ENCODE measurements at places on chromosomes 7 and 10.
A peak's percentile ranks its signal among the peaks of the same experiment; 100 is the strongest.

DNA sequence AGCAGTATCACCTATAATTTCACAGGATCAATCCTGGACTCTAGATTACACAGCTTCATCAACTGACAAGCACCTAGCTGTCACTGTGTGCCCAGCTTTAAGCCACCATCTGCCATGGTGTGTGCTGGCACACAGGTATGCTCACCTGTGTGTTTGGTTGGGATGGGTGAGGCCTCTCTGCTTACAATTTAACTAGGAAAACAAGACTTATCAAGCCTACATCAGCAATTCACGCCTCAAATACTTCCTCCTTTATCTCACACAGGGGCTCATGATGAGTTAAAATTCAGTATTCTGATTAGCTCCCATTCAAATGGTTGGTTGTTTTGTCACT, 608.2 kb downstream of the PARD3 start:
- peak; percentile 69 for DNase-seq

GRCh38 chr10:10609379-10609955, 408.2 kb upstream of the CELF2 start:
- no peak for DNase-seq

DNA sequence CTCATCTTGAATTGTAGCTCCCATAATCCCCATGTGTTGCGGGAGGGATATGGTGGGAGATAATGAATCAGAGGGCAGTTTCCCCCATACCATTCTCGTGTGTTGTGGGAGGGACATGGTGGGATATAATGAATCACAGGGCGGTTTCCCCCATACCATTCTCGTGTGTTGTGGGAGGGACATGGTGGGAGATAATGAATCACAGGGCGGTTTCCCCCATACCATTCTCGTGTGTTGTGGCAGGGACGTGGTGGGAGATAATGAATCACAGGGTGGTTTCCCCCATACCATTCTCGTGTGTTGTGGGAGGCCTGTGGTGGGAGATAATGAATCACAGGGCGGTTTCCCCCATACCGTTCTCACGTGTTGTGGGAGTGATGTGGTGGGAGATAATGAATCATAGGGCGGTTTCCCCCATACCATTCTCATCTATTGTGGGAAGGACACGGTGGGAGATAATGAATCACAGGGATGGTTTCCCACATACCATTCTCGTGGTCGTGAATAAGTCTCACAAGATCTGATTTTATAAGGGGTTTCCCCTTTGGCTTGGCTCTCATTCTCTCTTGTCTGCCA, 271.0 kb downstream of the MAD1L1 start:
- DNase-seq: no peak

DNA sequence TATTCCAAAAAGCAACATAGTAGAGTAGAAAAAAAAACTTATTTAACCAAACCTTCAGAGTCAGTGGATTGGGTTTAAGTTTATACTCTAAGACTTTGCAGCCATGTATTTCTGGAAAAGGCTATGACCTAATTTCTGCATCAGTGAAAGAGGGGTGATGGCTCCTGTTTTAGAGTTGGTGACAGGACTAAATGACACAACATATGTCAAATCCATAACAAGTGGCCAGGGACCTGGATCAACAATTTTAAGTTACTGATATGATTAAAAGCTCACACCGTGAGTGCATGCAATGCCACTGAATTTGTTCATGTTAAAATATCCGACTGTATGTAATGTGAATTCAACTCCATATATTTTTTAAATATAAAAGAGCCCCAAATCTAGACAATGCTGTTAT, 390.6 kb downstream of the TNS3 start:
- no peak for DNase-seq

DNA sequence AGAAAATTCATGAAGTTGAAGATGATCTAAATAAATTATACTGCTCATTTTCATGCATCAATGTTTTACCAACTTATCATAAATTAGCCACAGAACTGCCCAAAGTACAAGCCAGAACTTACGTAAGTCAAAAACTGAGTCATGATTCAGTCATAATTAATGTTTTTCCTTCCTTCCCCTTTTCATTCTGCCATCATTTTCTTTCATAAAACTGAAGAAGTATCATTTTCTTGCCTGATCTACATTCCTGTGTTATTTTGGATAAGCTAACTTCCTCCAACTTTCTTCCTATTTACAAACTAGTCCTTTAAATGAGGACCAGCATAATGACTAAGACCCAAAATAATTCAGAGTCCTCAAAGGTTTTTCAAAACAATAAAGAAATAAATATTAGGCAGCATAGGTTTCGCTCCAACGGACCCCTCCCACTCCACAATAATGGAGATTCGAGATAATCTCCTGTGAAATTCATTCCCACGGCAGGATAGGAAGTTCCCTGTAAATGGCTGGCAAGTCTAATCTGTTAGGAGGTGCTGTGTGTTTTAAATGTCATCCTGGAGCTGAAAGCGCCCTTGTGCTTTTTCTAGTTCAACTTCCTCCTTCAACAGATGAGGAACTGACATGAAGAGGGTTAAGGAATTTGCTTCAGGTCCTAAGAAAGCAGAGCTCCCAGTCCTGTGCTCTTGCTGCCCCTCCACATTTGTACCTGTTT, 218.9 kb downstream of the DOCK4 start:
- DNase-seq: no peak

GRCh38 chr7:76037310-76037709, 10.5 kb downstream of the STYXL1 start:
- DNase-seq: no peak

GRCh38 chr7:89770161-89770560, 384.1 kb upstream of the STEAP1 start:
- DNase-seq: no peak

- DNase-seq: no peak
These were observed 9.8 kb downstream of the SRGN start for GRCh38 chr10:69097729-69098128.

DNA sequence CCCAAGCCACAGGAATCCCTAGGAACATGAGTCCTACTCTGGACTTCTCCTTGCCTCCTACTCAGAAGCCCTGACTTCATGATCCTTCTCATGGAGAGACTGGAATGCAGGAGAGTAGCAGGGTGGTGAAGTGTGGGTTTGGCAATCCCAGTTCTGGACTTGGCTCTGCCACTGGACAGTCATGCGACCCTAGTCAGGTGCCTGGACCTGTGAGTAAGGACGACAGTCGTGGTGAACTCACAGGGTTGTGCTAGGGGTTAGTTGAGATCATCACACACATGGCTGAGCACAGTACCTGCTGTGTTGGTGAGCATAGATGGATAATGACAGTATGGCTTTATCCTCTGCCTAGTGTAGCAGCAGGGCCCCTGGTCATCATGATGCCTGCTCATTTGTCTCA, 117.9 kb downstream of the LRRC18 start:
- no peak for DNase-seq

DNA sequence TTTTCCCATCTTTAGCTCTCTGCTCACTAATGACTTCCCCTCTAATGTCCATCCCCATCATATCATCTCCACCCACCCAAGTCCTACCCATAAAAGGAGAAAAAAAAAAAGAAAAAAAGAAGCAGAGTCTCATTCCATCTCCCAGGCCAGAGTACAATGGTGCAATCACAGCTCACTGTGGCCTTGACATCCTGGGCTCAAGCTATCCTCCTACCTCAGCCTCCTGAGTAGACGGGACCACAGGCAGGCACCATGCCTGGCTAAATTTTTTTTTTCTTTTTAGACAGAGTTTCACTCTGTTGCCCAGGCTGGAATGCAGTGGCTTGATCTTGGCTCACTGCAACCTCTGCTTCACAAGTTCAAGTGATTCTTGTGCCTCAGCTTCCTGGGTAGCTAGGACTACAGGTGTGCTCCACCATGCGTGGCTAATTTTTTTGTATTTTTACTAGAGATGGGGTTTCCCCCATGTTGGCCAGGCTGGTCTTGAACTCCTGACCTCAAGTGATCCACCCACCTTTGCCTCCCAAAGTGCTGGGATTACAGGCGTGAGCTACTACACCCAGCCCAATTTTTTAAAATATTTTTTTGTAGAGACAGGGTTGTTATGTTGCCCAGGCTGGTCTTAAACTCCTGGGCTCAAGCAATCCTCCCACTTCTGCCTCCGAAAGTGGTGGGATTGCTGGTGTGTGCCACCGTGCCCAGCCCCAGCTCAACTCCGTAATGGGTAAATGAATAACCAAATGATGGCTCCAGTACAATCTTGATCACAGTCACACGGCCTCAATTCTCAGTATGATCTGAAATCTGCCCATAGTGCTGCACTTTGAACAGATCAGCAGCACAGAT, 24.6 kb upstream of the SGMS1 start:
- DNase-seq: no peak

- no peak for DNase-seq
These were observed 3.9 kb upstream of the PWWP2B start for GRCh38 chr10:132392811-132393694.

DNA sequence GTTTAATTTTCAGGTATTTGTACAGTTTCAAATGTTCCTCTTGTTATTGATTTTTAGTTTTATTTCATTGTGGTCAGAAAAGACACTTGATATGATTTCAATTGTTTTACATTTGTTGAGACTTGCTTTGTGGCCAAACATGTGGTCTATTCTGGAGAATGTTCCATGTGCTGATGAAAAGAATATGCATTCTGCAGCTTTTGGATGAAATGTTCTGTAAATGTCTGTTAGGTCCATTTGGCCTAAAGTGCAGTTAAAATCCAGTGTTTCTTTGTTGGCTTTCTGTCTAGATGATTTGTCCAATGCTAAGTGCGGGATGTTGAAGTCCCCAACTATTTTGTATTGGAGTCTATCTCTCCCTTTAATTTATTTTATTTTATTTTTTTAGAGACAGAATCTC, 70.5 kb downstream of the ZNF503 start:
- DNase-seq: no peak

- DNase-seq: no peak
These were observed 39.6 kb upstream of the MET start for GRCh38 chr7:116632384-116632783.

- no peak for DNase-seq
These were observed 14.7 kb downstream of the CDNF start for GRCh38 chr10:14822879-14823755.

DNA sequence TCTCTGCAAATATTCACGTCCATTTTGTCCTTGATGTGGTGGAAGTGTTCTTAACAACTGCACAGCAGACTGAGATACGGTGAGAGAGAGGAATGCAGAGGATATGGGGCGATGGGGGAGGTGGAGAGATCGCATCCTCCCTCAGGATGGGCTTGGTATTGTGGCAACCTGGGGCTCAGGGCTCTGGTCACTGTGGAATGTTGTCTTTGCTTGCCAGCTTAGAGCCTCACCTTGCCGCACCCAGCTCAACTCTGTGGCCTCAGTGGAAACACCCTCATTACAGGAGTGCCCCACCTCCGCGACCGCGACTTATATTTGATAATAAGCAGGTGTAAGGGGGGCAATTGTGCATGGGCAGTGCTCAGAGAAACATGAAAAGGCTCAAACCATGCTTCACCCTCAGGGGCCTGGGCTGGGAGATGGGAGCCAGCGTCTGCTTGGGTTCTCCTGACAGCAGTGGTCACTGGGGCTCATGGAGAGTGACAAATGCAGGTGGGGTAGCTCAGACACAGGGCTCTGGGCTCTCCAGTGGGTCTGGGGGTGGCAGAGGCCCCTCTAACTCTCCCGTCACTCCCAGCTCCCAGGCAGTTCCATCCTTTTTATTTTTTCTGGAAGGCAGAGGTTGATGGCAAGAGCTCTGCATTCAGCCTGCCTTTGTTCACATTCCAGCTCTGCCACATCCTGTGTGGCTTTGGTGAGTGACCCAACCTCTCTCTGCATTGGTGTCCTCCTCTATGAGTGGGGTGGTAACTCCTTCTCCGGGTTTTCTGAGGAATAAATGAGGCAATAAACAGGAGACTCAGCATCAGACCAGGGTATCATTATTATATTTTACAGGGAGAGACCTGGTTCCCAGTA, 43.1 kb upstream of the EMX2 start:
- DNase-seq: no peak

DNA sequence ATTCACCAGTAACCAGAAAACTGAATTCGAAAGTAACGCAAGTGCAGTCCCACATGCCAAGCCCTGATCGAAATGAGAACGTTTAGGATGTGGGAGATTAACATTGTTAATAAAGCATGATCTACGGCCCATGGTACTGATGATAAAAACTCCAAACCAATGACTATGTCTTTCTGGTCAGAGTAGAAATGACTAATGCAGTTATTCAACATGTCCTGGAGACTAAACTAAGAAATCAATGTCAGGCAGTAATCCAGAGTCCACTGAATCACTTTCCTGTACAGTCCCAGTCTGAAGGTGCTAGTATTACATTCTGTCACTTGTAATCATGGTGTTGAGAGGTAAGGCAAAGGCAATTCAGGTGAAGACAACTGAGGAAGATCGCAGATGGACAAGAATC, 14.4 kb downstream of the NPSR1 start:
- DNase-seq: no peak

DNA sequence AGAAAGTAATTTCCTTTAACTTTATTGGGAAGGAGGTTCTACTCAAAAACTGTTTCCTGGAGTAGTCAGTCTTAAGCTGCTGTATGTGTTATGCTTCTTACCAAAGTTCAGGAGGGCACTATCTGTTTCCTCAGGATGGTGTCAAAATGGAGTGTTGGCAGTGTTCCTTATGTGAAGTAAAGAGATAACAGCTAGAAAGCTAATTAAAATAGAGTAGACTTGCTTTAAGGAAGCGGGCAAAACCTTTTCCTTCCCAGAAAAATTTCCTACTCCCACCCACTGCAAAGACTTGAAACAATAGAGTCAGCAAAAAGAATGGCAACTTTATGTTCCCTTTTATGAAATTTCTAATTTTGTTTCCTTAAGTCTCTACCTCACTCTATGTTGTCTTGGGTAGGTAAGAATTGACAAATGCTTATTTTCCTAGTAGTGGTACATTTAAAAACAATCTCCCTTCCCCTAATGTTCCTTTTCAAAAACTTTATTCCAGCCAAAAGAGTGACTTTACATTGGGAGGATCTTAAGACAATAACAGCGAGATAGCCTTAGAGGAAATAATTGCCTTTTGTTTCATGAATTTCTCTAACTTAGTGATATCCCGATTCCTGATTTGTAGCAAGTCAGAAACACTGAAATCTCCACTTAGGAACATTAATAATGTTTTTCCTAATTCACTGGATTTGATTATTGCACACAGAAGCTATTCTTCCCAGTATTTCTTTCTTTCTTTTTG, 26.5 kb upstream of the ENTPD1 start:
- no peak for DNase-seq

DNA sequence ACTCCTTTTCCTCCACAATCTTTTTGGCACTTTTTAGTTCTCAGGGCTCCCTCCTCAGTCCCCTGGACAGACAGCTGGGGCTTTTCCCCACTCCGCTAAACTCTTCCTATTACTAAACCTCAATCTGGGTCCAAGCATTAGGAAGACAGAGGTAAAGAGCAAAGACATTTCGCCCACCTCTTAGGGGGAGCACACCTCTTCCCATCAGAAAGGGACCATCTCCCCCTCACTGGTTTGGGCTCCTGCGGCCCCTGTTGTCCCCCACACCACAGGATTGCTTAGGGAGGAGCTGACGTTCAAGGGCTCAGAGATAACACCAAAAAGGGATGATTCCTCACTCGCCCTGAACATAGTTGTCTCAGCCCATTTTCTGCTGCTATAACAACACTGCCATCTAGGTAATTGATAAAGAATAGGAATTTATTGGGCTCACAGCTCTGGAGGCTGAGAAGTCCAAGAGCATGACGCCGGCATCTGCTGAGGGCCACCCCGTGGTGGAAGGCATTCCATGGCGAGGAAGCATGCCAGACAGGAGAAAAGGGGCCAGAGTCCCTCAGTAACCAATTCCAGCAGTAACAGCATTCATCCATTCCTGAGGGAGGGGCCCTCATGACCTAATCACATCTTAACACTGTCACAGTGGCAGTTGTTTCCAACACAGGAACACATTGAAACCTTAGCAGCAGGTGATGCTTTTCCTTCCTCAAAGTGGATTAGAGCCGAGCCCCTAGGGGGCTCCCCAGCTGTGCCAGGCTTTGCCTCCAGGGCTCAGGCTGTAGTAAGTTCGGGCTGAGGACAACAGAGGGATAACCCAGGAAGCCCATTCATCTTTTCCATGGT, 209.6 kb downstream of the EBF3 start:
- no peak for DNase-seq
